ENCODE measurements at places on chromosomes 12 and 14.

- DNase-seq, result no peak
These were observed 7.8 kb downstream of the ATN1 start for GRCh38 chr12:6935371-6936193.

GRCh38 chr14:74488786-74489397, 4.2 kb downstream of the NPC2 start:
- DNase-seq, result no peak

DNA sequence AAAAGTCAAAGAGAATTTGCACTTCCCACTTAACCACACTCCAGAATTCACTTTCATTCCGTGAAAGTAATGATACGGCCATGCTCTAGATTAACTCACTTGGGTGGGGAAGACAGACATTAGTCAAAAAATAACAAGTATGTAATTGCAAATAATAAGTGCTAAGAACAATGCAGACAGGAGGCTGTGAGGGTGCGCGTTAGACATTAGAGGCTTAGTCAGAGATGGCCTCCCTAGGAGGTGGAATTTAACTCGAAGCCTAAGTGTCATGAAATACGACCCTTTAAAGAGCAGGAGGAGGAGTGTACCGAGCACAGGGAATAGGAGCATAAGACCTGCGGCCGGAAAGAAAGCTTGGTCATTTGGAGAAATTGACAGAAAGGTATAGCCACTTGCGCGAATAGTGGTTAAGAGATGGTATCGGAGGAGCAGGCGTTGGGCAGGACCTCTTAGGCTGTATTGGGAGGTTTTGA, 628 bp downstream of the SNRPF start:
- DNase-seq, result no peak

DNA sequence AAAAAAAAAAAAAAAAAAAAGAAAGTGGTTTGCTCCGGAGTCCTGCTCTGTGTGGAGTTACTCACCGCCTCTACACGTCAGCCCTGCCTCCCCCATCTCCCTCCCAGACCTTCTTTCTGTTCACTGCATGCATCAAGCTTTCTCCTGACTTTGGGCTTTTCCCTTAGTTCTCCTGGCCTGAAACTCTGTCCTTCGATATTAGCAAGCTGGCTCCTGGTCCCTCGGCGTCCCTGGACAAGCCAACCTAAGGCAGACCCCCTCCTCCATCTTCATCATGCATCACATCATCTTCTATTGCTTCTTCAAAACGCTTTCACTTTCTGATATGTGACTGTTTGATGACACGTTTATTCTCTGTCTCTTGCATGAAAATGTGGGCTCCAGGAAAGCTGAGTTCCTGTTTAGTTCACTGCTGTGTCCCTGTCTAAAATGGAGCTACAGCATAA, 40.6 kb downstream of the SLC15A4 start:
- no peak for DNase-seq

GRCh38 chr14:99426813-99427346, 53.8 kb downstream of the SETD3 start:
- DNase-seq, result no peak

DNA sequence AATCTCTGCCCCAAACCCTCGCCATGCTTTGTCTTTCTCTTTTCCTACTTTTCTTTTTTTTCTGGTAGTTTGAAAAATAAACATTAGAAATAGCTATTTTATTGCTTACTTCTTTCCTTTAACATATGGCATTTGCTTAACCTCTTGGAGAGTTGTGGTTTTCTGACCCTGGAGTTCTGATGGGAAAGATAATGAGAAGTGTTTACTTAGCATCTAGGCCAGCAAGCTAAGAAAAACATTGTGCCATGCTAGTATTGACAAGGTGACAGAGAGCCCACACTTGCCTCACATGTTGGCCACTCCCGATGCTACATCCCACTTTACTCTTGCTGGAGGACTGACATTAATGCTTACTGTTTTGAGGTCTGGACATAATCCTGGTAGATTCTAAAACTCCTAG, 886.2 kb downstream of the DIO2 start:
- no peak for DNase-seq

Measured in gastrocnemius medialis (tissue), 4 donors.